Small intestine (tissue), 16 donors: ENCODE measurements at places on chromosomes 7 and 10. TPM values are rescaled to one million over a fixed set of nuclear protein-coding genes. Genes with fewer than 3 reads are reported as not detected.

The MLXIPL gene
- 138 TPM for polyA plus RNA-seq

The ABCA13 gene
- not detected for polyA plus RNA-seq

The ACTL6B gene
- not detected for polyA plus RNA-seq

The SLC16A12 gene
- polyA plus RNA-seq = 0.89 TPM

The RHOBTB1 gene
- polyA plus RNA-seq = 2.0 TPM

The CHAT gene
- 0.15 TPM for polyA plus RNA-seq

The PTPRN2 gene
- 2.0 TPM for polyA plus RNA-seq

The RUFY2 gene
- 5.4 TPM for polyA plus RNA-seq

The SDK1 gene
- polyA plus RNA-seq = 0.27 TPM

The PLEKHS1 gene
- 40.5 TPM for polyA plus RNA-seq

The FBXO24 gene
- polyA plus RNA-seq = not detected

The RARRES2 gene
- 34.9 TPM for polyA plus RNA-seq

The ATP6V0E2 gene
- polyA plus RNA-seq = 5.4 TPM

The RNLS gene
- polyA plus RNA-seq = 14.8 TPM

The COX15 gene
- polyA plus RNA-seq = 10.3 TPM
